ENCODE measurements at places on chromosomes 7 and 10.

- DNase-seq: peak; percentile 86
Observed at GRCh38 chr10:130109796-130110245, 809 bp downstream of the C10orf143 start.

GRCh38 chr7:48042636-48043035, 7.3 kb downstream of the C7orf57 start:
- no peak for DNase-seq

GRCh38 chr10:125067764-125068163, 92.6 kb downstream of the CTBP2 start:
- DNase-seq: no peak

GRCh38 chr10:43961523-43962345, 313.1 kb upstream of the ZNF32 start:
- DNase-seq: peak; percentile 85

DNA sequence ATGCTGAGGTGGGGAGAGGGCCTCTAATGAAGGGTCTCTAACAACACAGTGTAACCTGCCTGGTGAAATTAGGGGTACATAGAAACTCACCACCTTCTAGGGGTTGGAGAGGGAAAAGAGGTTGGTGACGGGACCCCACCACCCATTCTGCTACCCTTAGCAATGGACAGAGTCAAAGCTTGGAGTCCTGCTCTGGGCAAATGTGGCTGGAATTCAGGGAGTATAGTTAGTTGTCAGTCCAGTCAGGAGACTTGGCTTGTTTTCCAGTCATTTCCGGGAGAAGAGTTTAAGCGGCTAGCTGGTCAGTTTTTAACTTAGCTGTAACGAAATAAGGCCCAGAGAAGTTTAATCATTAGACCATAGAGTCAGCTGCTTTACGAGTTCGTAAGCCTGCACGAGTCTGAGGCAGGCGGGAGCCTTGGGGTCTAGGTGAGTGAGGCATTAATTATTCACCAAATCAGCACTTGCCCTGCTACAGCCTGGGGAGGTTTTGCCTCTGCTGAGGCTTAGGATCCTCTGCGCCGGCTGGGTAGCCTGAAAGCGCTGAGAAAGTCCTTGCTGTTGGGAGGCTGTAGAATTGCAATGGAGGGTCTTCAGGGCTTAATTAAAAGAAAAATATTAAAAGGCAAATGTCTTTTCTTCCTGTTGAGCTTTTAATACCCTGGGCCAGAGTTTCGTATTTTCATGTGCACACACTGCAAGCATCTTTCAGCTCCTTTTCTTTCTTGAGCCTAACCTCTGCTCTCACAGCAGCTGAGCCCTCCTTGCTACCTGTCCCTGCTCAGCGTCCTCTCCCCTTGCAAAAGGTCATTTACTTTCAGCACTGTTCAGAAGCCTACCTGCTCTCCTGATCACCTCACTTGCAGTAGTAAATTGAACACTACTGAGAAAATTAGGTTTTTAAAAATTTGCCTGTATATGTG, 1.5 kb upstream of the LAMB1 start:
- DNase-seq: peak; percentile 74

- peak; percentile 38 for DNase-seq
Observed at GRCh38 chr10:117541909-117542705, 439 bp upstream of the EMX2 start.

- DNase-seq: peak; percentile 33
Observed at GRCh38 chr10:4255751-4256150, 470.7 kb upstream of the KLF6 start.

DNA sequence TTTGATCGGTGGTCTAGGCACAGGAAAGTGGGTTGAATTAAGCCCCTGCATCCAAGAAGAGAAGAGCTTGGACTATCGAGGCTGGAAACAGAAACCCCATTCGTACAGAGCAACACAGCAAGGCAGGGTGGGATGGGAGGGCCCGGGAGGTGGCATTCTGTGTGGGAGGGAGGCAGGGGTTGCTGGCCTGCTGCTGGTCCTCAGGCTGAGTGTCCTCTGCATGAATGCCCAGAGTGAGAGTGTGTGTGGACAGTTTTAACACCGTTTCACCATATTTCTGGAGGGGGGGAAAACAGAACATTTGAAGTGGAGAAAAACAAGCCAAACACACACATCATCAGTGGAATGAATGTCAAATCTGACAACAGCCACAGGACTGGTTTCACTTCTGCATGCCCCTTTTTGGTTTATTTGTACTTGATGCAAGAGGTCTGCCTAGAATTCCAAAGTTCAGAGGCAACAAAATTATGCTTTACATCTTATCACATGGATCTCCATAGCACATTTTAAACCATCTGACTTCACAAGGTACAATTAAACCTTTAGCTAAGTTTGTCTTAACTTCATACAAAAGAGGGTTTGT, 11.1 kb upstream of the ENO4 start:
- no peak for DNase-seq
